Hematopoietic multipotent progenitor cell treated with erythropoietin and hydrocortisone succinate and interleukin-3 and kit ligand, for 17 days (in vitro differentiated cells): ENCODE measurements at places on chromosomes 12 and 14.

DNA sequence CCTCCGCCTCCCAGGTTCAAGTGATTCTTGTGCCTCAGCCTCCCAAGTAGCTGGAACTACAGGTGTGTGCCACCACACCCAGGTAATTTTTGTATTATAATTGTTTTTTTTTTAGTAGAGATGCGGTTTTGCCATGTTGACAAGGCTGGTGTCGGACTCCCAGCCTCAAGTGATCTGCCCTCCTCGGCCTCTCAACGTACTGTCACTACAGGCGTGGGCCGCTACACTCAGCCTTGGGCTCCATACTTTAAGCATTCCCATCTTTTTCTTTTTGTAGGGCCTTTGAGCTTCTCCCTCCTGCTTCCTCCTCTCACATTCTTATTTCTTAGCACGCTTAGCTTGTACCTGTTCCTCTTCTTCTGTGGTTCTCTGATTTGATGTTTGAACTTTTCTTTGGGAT, 62.8 kb downstream of the SERPINA3 start:
- DNase-seq = no peak

DNA sequence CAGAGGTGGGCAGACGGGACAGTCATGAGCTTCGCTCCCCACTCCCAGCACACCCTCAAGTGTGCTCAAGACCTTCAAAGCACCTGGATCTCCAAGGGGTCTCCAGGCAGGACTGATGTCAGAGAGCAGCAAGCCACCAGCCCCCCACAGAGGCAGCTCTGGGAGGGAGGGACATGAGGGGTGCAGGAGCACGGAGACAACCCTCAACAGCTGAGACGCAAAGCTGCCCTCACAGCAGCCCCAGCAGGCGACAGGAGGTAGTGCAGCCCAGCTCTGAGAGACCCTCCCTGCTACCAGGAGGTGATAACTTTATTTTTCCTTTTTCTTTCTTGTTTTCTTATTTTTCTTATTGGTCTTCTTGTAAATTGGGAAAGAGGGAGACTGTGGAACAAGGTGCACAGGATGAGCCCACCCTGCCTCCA, 17.9 kb downstream of the SIVA1 start:
- DNase-seq = no peak

GRCh38 chr12:129629901-129630300, 273.9 kb downstream of the TMEM132D start:
- DNase-seq = no peak

DNA sequence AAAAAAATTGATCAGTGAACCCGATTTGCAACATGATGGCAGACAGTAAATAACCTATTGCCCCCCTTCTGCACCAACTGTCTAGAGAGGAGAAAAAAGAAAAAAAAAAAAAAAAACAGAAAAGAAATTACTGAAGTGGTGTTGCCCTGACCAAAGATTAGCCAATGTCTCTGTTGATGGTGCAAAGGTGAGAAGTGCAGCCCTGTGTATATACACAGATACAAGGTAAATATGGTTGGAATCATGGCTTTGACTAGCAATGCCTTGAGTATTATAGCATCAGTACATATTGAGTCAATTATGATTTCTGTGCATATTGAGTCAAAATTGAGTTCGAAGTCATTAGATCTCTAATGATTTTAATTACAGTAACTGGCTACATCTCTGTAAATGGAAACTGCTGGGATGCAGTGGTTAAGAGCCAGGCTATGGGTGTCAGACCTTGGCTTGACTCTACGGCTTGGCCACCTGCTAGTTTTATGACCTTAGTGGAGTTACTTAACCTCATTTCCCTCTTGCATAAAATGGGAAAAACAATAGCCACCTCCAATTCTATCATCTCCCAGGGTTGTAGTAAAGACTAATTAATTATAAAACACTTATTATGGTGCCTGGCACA, 51.0 kb downstream of the EGLN3 start:
- DNase-seq = no peak

- DNase-seq = no peak
Observed at GRCh38 chr12:2509137-2509536, 285.6 kb upstream of the FKBP4 start.
